Stimulated activated CD4-positive, alpha-beta T cell treated with anti-CD3 and anti-CD28 coated beads, Interleukin-1b, Interleukin-23, amount 100 ng/mL, for 1 hour (primary cell): ENCODE measurements at places on chromosomes 7 and 10.

DNA sequence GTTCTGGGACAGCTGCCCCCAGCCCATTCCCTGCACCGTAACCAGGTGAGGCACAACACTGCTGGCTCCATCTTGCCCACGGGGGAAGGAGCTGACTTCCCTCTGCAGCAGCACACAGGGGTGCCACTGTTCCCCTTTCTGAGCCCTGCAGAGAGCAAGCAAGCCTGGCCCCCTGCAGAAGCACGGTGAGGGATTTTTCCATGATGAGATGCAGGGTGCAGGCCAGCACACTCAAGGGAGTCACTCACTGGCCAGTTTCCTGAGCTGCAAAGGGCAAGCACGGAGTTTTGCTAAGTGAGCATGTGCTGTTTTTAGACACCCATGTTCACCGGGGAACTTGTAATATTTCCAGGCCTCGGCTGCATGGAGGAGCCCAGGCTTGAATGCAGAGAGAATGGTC is 176.6 kb downstream of the PIP4K2A start:
- no peak for DNase-seq

DNA sequence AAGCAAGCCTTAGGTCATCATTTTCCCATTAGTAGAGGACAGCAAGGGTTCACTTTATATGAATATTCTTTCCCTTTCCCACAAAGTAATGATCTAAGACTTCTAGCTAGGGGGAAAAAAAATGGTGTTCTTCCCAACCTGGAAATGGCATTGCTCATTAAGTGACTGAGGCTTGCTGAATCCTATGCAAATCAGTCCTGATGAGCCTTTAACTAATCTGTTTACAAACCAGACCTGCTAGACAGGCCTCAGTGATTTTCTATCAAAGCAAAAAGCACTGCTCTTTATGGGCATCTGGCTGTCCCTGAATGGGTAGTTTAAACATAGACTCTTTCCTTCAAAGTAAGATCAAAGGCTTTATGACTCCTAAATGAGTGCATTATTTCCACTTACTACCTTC is 146.3 kb downstream of the HIBADH start:
- DNase-seq: no peak

DNA sequence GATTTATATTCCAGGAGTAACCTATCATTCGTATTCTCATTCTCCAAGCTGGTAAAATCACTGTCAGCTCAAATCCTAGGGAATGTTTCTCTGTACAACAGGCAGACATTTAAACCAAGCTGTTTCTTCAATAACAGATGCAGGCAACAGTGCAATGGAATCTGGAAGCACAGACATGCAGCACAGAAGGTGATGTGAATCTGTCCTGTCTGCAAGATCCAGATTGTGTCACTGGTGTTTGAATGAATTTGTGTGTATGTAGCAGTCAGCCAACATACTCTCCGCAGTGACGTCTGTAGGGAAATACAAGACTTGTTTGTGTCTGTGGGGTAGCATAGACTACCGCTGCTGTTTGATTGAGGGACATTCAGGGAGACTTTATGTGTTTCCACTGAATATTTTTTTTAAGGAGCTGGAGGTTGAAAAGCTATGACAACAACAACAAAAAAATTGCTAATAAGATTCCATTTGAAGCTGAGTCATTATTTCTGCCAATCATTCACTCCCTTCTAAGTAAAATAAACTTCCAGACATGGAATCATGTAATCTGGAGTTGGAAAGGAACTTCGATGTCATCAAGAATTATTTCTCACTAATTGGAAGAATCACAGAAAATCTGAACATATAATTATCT is 122.9 kb upstream of the MYO3A start:
- DNase-seq: no peak

- DNase-seq: no peak
Observed at GRCh38 chr10:127194599-127194998, 1.8 kb downstream of the INSYN2A start.

- no peak for DNase-seq
Observed at GRCh38 chr7:50826371-50827172, 43.9 kb upstream of the GRB10 start.

GRCh38 chr7:27999829-28000228 is 180.8 kb downstream of the JAZF1 start:
- no peak for DNase-seq

DNA sequence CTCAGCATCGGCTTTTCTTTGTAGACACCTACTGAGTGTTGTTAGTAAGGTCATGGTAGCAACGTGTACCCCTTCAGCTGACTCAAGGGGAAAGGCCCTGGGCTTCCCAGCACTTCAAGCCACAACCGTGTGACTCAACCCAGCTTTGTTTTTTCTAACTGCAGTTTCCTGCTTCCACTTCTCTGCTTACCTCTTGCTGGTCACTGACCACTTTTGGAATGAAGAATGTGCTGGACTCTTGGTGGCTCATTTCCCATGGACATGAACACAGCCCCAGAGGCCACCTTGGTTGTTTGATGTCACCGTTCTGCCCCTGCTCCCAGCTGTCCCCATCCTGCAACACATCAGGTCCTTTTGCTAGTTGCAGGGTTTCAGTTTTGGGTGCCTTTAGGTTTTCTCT is 69.5 kb upstream of the ZNF438 start:
- peak; percentile 37 for DNase-seq

- no peak for DNase-seq
Observed at GRCh38 chr10:124220971-124221355, 127.6 kb upstream of the CHST15 start.

- DNase-seq: no peak
Observed at GRCh38 chr7:105647591-105647990, 66.3 kb upstream of the EFCAB10 start.

- no peak for DNase-seq
Observed at GRCh38 chr7:12741951-12742575, 54.6 kb downstream of the ARL4A start.

DNA sequence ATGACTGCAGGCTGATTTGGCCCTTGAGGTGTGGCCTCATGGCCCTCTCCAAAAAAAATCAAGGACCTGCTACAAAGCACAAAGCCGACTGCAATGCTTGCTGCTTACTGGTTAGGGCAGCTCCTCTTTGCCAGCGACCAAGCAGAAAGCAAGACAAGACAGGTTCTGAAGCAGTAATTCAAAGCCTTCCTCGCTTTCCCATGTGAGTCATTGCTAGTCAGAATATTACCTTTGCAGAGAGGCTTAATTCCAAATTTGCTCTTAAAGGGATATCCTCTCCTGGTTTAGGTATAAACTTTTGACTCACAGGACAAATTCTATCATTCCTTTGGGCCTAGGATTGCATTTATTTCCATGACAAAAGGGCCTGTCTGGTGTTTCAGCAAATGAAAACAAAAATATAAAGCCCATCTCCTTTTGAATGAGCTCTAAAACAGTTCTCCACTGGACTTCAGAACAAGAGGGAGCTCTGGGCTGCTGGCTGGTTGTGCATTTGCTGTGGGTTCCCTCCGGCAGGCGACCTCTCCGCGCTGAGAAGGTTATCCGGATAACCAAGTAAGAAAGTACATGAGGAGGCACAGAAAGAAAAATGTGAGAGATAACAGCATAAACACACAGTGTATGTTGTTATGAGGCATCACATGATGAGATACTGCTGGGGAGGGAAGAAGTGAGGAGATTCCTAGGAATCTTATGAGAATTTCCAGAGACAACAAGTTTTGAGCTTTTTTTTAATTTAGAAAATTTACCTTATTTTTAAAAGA is 90.8 kb downstream of the EGFR start:
- DNase-seq: no peak

DNA sequence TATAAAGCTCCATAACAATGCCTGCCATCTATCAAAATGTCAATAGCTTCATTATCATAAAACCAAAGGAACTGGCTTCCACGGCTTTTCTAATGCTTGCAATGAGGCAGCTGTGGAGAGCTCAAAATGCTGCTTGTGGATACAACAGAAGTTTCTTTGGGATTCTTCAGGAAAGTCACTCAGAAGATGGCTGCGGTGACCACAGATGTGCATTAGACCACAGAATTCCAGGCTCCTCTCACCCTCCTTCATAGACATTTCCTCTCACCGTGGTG is 77.2 kb downstream of the CDCA7L start:
- no peak for DNase-seq

DNA sequence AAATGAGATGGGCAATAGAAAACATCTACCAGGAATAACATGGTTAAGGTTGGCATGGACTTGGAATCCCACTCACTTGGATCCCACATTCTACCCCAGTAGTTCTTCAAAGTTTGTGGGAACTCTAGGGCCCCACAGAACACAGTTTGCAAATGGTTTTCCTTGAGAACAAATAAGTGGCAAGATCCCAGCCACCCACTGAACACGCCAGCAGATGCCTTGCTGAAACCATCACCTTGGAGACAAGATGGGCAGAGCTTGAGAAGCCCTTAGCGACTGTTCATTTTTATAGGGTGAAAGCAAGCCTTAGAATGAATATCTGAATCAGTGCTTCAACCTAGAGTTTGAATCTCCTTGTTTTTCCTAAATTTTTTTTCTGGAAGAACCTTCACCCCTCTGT is 349.1 kb downstream of the RPS24 start:
- no peak for DNase-seq

DNA sequence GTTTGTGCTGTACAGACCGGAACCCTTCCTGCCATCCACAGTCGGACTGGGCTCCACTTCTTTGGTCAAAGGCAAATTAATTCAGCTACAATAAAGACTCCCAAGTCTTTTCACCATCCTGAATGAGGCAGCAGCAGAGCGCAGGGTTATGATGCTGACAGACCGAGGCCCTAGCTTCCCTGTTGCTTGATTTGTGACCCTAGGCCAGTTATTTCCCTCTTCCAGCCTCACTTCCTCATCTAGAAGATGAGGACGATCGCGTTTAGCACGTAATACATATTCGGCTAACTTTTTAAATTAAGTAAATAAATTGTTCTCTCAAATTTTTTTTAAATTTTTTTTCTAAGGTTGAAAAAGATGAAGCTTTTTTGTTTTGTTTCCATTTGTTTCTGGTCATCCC is 18.1 kb downstream of the ADRB1 start:
- no peak for DNase-seq

DNA sequence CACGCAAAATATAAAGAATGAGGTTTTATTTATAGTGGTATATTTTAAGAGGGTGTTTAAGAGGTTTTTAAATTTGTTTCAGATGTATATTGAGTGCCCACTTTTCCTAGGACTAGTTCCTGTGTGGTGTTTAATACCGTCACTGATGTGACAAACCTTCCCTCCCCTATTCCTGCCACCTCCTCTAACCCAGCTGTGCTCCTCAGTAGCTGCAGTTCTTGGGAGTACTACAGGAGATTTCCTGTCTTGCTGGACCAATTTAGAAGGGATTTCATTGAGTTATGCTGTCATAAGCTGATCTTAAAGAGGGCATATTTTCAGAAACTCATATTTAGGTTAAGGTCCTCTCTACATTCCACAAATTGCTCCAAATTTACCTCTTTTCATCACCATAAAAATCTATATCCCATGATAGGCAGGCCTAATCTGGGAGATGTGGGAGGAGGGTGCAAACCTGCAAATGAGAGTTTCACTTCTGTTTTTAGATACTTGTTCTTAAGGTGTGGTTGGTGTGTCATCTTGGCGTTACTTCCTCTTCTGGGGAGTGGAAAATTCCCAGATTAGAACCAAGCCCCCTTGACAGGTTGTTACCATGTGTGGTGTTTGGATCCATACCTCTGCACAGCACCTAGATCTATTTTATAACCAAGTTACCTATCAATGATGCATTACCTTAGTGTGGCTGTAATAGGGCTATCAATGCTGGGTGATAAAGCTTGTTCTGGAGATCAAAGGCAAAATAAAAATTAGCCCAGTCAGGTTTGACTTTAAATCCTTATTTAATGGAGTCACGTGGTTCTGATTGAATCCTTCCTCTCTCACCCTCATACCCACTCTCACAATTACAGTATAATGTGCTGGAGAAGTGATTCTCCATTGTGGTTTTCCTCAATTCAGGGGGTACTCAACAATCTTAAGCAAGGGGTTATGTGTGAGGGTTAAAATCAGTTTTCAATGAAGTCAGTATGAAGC is 141.1 kb downstream of the CDK14 start:
- no peak for DNase-seq

GRCh38 chr10:124588736-124589490 is 127.3 kb downstream of the LHPP start:
- no peak for DNase-seq

GRCh38 chr7:116863936-116864500 is 1.6 kb downstream of the CAPZA2 start:
- DNase-seq: no peak

DNA sequence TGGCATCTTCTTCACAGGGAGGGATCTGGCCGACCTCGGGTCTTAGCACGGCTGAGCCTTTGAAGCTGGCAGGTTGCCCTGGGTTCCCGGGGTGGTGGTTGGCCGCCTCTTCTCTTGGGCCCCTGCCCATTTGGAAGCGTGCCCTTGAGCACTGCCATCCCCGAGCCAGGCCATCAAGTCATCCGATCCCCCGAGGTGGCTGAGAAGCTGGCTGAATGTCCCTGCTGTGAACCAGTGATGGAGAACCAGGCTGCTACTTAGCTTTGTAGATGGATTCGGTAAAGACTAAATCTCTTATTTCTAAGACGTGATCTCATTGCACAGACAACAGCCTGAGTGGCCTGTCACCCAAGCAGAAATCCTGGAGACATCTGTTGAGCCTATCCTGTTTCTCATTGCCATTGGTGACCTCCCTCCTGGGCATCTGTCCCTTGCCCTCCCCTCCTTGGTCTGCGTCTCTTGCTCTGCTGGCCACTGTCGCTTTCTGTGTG is 74.3 kb downstream of the GRK5 start:
- DNase-seq: no peak

- peak; percentile 23 for DNase-seq
Observed at GRCh38 chr7:36286226-36286625, 103.4 kb upstream of the ANLN start.

GRCh38 chr7:73338321-73338720 is 10.4 kb downstream of the FKBP6 start:
- no peak for DNase-seq

- DNase-seq: no peak
Observed at GRCh38 chr10:21522631-21523406, 2.7 kb downstream of the SKIDA1 start.

DNA sequence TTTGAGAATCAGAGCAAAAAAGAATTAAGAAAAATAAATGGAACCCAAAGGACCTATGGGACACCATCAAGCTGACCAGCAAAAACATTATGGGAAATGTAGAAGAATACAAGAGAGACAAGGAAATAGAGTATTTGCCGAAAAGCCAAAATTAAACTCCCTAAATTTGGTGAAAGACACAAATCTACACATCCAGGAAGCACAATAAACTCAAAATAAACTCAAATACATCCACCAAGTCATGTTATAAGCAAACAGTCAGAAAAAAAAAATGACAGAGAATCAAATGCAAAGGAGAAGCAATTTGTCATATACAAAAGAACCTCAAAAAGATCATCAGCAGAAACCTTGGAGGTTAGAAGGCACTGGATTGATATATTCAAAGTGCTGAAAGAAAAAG is 105.4 kb downstream of the ZNF33B start:
- no peak for DNase-seq

DNA sequence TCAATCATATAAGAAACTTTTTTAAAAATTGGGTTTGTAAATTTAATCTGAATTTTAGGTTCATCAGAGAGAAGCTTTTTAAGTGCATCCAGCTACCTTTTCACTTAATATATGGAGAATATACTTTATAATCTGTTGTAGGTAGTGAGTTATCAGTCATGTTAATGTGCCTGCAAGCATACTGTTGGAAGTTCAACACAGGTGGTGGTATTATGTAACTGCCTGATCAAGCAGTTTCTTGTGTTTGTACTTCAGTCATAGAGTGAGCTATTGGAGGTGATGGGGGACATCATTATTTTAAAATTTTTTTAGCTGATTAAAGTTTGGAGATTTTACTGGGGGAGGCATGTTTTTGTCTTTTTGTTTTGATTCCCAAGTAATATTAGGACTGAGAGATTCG is 2.5 kb downstream of the TNKS2 start:
- no peak for DNase-seq
